Activated CD4-positive, alpha-beta memory T cell treated with anti-CD3 and anti-CD28 coated beads, Interleukin-2, amount 10 ng/mL, durations not matched to agents 7 days and 5 days (primary cell): ENCODE measurements at places on chromosomes 16 and 17. TPM values are rescaled to one million over a fixed set of nuclear protein-coding genes. Genes with fewer than 3 reads are reported as not detected.

Gene GPR179
- total RNA-seq, result not detected

Gene MYH13
- not detected for total RNA-seq

Gene GNGT2
- 22.7 TPM for total RNA-seq

GRCh38 chr16:80518436-80518835 lies 22.4 kb upstream of the DYNLRB2 start:
- DNase-seq, result peak; percentile 46

- no peak for DNase-seq
These were observed 21.7 kb upstream of the USP36 start for GRCh38 chr17:78862073-78863023.
